ENCODE measurements at places on chromosomes 2 and 18. TPM values are rescaled to one million over a fixed set of nuclear protein-coding genes. Genes with fewer than 3 reads are reported as not detected.

OBSL1 gene
- 120 TPM for total RNA-seq

LYG2 gene
- total RNA-seq = not detected

GPR155 gene
- 3.8 TPM for total RNA-seq

BAZ2B gene
- 60.5 TPM for total RNA-seq

Data from muscle of leg (tissue), 16 donors.